ENCODE measurements at places on chromosomes 16 and 17.
A peak's percentile ranks its signal among the peaks of the same experiment; 100 is the strongest.

- no peak for DNase-seq
Measured at GRCh38 chr17:42171831-42172230, 9.1 kb downstream of the KCNH4 start.

DNA sequence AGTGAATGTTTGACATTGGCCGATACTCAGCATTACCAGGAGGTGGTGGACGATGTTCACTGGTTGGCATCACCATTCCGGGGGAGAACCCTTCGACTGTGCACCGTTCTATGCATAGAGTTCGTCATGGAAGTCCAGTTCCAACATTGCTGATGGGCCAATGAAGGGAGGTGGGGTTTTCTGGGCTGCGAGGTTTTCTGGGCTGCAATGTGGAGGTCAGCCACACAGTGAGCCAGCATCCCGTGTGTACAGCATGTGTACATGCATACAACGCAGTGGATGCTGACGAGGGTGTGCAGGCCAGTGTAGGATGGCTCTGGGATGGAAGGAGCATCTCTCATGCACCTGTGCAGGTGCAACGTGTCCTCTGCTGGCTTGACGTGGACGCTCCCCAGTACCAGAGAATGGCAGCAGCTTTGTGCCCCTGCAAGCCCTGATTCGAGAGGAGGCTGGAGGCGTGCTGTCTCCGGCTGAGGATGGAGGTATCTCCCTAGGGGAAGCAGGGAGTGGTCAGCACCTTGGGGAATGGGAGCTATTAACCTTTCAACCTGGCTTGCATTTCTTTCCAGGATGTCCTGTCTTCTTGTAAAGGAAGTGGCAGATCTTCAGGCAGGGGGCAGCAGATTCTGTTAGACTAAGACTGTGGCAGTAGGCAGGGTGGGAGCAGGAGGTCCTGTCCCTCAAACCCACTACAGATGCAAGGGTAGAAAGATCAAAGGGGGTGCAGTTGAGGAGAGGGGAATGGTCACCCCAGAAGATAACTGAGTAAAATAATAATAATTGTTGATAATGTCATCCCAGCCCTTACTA, 98.2 kb downstream of the CYLD start:
- no peak for DNase-seq

DNA sequence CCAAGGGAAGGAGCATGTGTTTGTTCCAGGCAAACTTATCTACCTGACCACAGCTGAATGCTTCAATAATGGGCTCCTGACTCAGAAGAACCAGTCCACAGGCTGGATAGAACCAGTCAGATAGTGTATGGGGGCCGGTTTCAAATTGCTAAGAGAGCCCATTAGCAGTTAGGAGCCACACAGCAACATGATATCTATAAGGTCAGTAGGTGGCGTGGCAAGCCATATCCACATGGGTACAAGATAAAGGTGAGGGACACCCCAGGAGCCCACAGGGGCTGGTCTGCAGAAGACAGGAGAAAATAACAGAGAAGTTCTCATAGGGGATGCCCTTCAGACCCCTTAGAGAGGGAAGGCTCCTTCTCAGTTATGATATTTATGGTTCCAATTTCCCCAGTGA, 31.6 kb upstream of the CDRT15 start:
- no peak for DNase-seq

GRCh38 chr17:71726341-71726740, 394.5 kb upstream of the SOX9 start:
- no peak for DNase-seq

DNA sequence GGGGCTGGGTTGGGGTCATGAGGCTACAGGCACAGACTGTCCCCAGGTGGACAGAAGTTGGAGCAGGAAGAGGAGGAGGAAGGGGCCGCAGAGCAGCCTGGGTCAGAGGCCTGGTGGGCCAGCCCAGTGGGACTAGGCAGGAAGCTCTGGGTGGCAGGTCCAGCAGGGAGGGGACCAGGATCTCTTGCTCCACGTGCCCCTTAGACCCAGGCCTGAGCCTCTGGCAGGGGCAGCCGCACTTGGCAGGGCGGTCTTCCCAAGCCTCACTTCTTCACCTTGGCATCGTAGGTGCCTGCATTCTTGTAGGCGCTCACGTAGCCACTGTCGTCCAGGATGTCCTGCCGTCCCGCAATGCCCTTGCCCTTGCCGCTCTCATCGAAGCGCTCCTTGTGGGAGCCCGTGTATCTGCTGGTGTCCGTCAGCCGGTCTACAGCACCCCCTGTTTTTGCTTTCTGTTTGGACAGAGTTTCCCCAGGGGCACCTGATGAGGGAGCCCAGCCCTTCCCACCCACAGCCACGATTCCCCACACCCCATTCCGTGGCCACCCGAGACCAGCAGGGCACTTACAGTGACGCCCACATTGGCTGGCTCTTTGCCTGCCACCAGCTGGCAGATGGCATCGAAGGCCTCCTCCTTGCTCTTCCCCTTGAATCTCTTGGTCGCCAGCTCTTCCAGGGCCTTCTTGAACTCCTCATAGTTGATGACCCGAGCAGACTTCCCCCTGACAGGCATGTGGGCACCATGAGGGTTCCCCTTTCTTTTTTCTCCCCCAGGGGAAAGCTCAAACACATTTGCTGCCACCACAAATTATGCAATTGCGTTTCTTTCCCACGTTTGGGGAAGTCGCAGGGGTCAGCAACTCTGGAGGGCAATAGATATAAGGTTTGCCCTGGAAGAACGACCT, 3.1 kb downstream of the TPPP3 start:
- peak; percentile 62 for DNase-seq

DNA sequence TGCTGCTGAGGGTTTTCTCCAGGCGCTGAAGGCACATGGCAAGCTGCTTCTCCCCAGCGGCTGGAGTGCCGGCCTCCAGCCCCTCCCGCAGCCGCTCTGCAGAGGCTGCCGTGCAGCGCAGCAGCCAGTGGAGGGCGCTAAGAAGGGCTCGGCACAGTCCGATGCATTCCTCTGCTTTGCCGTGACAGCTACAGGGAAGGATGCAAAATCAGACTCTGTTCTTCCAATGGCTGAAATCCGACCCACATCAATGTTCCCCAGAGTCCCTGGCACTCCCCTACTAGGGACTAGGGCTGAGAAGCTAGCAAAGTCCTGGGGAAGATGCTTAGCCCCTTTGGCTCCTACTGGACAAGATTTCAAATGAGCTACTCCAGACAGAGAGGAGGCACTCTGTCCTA, 19.0 kb downstream of the MED24 start:
- DNase-seq: no peak

GRCh38 chr16:53087101-53087500, 32.3 kb downstream of the CHD9 start:
- no peak for DNase-seq

- DNase-seq: no peak
Measured at GRCh38 chr16:2188395-2188794, 8.0 kb downstream of the CASKIN1 start.

DNA sequence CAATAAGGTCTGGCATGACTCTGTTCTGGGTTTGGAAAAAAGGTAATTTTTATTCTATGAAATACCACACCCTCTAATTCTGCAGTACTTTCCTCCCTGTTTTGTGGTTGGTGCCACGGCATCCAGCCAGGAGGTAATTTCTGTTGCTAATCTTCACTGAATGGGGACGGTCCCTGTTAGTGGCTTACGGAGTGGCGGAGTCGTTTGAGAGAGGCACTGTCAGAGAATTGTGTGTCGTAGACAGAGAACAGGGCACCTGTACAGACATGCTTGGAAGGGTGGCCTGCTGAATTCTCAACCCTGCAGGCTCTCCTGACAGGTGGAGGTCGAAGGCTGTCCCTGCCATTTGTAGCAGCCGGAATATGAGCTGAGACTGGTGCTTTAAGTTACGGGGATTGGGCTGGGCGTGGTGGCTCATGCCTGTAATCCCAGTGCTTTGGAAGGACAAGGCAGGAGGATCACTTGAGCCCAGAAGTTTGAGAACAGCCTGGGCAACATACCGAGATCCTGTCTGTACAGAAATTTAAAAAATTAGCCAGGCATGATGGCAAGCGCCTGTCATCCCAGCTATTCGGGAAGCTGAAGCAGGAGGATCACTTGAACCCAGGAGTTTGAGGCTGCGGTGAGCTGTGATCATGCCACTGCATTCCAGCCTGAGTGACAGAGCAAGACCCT, 33.2 kb downstream of the EEF2K start:
- DNase-seq: no peak

GRCh38 chr16:14196011-14196410, 124.9 kb downstream of the MRTFB start:
- no peak for DNase-seq

GRCh38 chr16:87274794-87275193, 42.4 kb downstream of the C16orf95 start:
- DNase-seq: no peak

Data from coronary artery (tissue), 2 donors.